Activated T-cell treated with anti-CD3 and anti-CD28 coated beads for 24 hours (primary cell): ENCODE measurements at places on chromosomes 16 and 17.

DNA sequence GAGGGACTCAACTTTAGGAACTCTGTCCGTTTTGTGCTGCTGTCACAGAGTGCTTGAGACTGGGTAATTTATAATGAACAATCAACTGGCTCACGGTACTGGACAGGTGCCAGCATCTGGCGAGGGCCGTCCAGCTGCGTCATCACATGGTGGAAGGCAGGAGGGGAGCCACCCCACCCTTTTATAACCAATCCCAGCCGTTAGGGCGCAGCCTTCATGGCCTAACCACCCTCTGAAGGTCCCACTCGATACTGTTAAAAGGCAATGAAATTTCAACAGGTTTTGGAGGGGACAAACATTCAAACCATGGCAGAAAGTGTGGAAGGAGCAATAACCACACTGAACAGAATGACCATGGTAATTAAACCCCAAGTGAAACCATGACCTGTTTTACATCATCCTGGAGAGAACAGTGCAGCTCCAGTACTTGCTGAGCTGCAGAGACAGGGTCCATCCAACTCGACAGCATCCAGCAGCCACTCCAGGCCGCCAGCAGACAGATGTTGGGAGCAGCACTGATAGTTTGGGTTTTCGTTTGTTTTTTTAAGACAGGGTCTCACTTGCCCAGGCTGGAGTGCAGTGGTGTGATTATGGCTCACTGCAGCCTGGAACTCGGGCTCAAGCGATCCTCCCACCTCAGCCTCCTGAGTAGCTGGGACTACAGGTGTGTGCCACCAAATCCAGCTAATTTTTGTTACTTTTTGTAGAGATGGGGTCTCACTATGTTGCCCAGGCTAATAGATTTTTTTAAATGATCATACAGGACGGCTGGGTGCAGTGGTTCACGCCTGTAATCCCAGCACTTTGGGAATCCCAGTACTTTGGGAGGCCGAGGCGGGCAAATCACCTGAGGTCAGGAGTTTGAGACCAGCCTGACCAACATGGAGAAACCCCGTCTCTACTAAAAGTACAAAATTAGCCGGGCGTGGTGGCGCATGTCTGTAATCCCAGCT, 11.0 kb downstream of the CHMP6 start:
- DNase-seq = no peak

GRCh38 chr17:49074851-49075540, 57.6 kb upstream of the B4GALNT2 start:
- no peak for DNase-seq

- DNase-seq = no peak
Measured at GRCh38 chr16:51237861-51238378, 86.8 kb upstream of the SALL1 start.

GRCh38 chr17:6989779-6990178, 6.1 kb upstream of the ALOX12 start:
- no peak for DNase-seq

DNA sequence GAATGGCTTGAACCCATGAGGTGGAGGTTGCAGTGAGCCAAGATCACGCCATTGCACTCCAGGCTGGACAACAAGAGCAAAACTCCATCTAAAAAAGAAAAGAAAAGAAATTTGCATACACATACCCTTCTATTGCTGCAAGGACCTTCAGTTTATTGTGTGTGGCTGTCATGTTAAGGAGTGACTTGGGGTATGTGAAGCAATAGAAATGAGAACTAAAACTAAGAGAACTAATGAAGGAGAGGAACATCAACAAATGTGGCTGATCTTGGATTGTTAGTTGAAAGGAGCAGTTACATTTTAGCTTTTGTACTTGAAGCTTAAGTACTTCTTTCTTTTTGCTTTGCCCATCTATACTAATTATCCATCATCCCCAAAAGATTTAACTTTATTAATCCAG, 12.7 kb upstream of the NSRP1 start:
- no peak for DNase-seq

- DNase-seq = no peak
Measured at GRCh38 chr16:24140730-24141129, 115.4 kb upstream of the CACNG3 start.

GRCh38 chr16:79532785-79533184, 67.8 kb downstream of the MAF start:
- no peak for DNase-seq

DNA sequence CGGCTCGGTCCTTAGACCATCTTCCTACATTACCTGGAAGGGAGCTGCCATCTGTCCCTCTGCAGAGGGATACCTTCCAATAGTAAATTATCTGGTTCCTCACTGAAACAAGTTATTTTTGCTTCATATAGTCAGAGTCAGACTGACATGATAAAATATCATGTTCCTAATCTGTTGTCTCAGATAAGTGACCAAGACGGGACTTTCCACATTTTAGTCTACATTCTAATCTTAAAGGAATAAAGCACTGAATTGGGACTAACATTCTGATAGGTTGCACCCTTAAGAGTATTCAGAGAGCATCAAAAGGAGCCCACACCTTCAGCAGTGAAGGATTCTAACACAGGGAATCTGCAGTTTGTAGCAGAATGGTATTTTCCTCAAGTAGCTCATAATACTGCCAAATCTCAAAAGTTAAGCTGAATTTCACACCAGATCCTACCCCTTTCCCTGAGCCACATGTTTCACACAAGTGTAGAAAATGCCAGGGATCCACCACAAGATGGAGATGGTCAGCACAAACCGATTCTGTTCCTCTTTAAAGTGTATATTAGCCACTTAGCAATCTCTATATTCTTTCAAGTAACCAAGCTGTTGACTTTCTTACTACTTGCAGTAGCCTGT, 13.4 kb downstream of the GINS2 start:
- DNase-seq = no peak

DNA sequence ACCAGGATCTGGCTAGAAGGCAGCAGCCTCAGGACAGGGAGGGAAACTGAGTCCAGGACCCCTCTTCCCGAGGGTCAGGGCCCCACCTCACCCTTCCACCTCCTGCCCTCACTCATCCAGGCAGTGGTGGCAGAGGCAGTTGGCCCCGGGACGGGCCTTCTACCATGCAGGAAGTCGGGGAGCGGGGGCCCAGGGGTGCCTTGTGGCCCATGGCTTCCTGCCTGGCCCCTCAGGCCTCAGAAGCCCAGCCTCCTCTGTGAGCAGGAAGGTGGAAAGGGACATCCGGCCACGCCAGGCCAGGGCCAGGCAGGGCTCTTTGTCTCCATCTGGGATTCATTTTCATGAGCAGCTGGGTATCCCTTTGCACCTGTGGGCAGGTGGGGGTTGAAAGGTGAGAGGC, 58.5 kb downstream of the BAHCC1 start:
- DNase-seq = no peak

GRCh38 chr16:13093661-13094060, 192.3 kb downstream of the SHISA9 start:
- DNase-seq = no peak

DNA sequence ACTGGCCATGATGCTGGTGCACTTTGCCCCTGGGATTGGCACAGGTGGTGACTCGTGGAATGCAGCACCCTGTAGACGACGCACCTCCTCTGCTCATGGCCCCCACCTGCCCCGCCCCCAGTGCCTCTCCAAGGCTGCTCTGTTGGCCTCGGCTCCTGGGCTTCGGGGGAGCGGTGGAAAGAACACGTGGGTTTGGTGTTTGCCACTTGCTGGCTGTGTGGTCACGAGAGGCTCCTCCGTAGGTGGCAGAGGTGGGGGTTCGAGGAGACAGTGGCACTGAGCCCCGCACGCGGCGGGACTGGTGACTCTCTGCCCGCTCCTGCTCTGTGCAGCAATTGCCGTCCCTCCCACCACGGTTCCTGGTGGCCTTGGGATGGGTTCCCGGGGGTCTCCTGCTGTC, 82.8 kb upstream of the ZNF750 start:
- DNase-seq = no peak

DNA sequence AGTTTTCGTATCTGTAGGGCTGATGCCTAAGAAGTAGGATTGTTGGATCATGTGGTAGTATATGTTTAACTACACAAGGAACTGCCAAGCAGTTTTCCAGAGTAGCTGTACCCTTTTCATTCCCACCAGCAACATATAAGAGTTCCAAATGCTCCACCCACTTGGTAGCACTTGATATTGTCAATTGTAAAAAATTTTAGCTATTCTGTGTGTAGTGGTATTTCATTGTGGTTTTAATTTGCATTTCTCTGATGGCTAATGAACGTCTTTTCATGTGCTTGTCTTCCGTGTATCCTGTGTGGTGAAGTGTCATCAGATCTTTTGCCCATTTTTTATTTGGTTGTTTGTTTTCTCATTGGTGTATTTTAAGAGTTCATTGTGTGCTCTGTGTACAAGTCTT, 69.7 kb downstream of the TANC2 start:
- DNase-seq = no peak

DNA sequence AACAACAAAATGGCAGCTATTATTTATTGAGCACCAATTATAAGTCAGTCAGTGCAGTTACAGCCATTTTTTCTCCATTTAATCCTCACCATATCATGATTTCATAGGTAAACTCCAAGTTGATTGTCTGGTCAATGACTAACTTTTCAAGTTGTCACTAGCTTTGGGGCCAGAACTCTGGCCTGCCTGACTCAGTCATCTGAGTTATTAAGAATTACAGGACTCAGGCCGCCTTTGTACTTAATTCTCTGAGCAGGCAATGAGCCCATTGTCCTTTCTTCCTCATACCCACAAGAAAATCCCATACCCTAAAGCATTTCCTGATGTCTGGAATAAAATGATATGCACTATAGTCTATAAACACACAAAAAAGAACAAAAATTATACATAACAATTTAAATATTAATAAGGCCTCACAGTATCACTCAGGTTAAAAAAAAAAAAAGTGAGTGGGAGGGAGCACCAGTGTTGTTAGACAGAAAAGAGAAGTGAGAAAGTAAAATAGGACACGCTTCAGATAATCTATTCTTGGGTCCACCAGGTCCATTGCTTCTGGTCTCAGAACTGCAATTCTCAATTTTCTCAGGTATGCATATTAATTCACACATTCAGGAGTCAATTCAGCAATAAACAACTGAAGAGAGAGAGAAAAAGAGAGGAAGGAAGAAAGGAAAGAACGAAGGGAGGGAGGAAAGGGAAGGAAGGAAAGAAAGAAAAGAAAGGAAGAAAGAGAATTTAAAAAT, 70.2 kb downstream of the SPAG9 start:
- DNase-seq = no peak
